Germinal center (tissue), 1 donor: ENCODE measurements at places on chromosomes 3 and 15.
A peak's percentile ranks its signal among the peaks of the same experiment; 100 is the strongest.

- DNase-seq: no peak
Observed at GRCh38 chr3:43503067-43503728, 118.6 kb downstream of the ANO10 start.

- DNase-seq: no peak
Observed at GRCh38 chr3:2727610-2728318, 382.4 kb downstream of the IL5RA start.

DNA sequence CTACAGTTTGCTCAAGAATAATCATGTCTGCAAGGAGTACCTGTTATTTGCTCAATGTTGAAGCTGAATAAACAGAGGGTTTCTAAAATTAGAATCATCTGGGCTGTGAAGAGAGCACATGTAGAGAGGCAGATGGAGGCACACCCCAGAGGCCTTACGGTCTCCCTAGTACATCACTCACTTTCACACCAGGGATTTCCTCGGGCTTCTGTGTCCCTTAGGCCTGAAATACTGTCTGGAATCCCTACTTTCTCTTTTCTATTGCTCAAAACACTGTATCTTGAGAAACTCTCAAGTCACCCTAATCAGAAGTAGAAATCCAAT is 473.7 kb upstream of the ROBO2 start:
- no peak for DNase-seq

- no peak for DNase-seq
Observed at GRCh38 chr3:140843656-140844055, 98.0 kb upstream of the SLC25A36 start.

- DNase-seq: no peak
Observed at GRCh38 chr15:74610302-74610951, 5.2 kb upstream of the CLK3 start.

- DNase-seq: no peak
Observed at GRCh38 chr15:61653110-61653509, 407.1 kb downstream of the VPS13C start.

DNA sequence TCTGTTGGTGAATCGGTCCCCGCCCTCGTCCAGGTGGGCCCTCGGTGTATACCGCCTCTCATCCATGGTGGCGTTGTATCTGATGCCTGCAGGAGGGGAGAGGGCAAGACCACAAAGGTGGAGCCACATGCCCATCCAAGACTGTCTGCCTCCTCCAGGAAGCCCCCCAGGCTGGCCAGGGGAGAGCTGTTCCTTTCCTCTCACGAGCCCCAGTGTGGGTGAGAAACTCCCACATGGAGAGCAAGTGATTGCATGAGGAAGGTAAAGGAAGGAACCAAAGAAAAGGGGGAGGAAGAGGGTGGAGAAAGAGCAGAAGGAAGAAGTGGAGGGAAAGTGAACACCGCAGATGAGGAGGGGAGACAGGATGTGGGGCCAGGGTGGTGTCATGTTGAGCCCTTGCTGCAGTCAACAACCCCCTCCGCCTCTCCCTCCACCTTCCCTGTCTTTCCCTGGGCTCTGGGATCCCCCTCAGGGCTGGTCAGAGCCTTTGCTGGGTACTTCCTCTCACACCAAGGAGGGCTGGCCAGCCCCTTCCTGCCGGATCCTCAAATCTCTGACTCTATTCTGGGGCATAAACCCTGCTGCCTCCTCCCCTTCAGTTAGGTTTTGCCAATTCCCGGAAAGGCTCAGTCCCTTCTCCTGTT is 49.3 kb downstream of the FEM1B start:
- no peak for DNase-seq

- DNase-seq: no peak
Observed at GRCh38 chr3:32934150-32934742, 17.2 kb upstream of the CCR4 start.

GRCh38 chr3:148792516-148792915 is 35.1 kb upstream of the CPB1 start:
- no peak for DNase-seq

GRCh38 chr3:4821975-4822374 is 157.3 kb upstream of the BHLHE40 start:
- no peak for DNase-seq

GRCh38 chr15:94670438-94671034 is 439.2 kb downstream of the MCTP2 start:
- peak; percentile 20 for DNase-seq

DNA sequence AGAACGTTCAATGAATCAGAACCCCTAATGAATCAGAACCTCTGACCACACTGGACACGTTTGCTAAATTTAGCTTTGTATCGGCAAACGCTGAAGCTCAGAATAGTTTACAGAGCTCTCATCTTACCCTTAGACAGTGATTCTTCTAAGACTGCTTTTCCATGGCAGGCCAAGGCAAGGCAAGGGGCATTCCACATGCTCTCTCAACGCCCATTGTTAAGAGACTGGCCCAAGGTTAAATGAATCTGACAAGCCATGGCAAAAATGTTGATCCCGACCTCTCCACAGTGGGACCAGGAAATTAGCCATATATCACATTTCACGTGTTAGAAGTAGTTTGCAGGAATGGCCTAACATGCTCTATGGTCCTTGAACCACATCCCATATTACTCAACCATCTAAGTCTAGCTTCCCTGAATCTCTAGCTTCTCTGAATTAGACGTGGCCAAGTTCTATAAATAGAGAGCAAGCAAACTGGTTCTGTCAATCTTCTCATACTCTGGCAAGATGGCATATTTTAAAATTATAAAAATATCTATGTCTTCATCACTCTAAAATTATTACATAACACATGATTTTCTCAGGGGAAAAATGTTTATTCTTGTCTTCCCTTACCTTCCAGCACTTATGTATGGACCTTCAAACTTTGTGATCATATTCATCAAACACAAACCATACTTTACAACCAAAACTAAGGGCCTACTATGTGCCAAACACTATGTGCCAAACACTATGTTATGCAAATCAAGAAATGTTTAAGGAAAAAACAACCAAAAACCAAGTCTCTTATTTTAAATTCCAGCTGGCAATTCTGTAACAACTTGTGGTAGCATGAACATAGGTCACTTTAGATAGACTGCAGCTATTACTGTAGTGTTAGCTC is 54.3 kb downstream of the AAGAB start:
- no peak for DNase-seq

- DNase-seq: no peak
Observed at GRCh38 chr15:80572337-80572736, 122.8 kb upstream of the ABHD17C start.

DNA sequence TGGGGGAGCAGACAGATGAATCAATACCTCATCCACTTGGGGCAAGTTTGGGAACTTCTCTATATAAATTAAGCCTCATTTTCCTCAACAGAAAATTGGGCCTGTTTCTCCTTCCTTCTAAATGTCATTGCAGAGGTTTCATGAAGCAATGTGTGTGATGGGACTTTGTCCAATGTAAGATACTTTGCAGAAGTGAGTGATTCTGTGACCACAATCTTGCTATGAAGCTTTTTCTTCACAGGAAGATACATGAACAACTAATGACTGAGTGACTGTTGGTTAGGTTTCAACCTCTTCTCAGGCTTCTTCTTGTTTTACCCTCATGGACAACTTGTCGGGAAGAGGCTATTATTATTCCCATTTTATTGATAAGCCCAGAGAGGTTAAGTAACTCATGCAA is 11.0 kb downstream of the TMEM45A start:
- no peak for DNase-seq

GRCh38 chr3:183924543-183924942 is 39.9 kb upstream of the PARL start:
- no peak for DNase-seq

DNA sequence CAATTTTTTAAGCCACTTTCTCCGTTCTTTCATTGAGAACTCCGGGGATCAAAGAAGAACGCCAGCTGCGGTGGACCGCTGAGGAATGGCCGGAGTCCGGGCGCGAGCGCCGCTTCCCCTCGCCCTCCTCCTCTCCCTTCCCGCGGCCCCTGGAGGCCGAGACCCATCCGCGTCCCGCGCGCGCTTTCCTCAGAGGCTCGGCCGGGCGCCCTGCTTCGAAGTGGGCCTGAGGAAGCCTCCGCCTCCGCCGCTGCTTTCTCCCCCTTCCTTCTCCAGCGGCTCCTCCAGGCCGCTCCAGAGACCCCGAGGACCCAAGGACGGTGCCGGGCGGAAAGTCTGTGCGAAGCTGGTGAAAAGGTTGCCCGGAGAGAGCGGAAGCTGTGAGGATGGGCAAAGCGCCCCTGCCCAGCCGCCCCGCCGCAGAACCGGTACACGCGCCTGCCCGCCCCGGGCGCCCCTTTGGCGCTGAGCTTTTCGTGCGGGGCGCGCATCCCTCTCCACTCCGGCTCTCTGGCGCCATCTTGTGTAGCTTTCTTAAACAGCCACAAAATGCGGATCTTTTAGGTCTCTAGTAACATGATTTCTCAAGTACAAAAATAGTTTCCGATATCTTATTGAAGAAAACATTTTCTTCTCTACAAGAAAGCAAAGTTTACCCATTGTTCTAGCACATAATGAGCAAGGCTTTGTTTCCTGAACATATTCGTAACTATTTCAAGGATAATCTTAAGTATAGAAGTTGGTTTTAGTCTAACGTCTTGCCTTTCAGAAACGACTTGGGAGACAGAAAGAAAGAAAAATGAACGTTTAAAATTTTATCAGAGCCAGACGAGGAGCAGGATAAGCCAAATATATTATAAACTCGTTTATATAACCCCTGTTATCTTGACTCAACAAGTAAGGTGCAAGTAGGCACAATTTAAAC is 59.2 kb upstream of the FAM174B start:
- DNase-seq: peak; percentile 70

DNA sequence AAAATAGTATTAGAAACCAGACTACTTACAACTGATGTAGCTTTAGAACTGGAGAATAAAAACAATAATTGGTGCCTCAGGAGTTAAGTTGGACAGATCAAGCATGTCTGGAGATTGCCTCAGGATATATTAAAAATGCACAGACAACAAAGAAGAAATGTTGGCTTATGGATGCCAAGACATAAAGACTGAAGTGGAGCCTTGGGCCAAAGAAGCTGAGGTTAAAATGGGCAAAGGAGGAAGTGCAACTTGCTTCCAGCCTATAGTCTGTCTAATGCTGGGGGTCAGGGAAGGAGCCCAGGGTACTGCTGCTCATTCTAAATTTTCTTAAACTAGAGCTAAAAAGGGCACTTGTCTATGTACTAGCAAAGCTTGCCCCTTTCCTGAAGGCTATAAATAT is 77.5 kb downstream of the ESYT3 start:
- DNase-seq: peak; percentile 5

- DNase-seq: no peak
Observed at GRCh38 chr3:126546013-126546412, 12.7 kb downstream of the C3orf22 start.

GRCh38 chr15:89132611-89133507 is 44.6 kb downstream of the ABHD2 start:
- DNase-seq: no peak

GRCh38 chr3:194974468-194975135 is 288.9 kb downstream of the FAM43A start:
- no peak for DNase-seq

GRCh38 chr3:88611826-88612326 is 462.1 kb downstream of the C3orf38 start:
- no peak for DNase-seq
